ENCODE measurements at places on chromosomes 2 and 18.
A peak's percentile ranks its signal among the peaks of the same experiment; 100 is the strongest.

DNA sequence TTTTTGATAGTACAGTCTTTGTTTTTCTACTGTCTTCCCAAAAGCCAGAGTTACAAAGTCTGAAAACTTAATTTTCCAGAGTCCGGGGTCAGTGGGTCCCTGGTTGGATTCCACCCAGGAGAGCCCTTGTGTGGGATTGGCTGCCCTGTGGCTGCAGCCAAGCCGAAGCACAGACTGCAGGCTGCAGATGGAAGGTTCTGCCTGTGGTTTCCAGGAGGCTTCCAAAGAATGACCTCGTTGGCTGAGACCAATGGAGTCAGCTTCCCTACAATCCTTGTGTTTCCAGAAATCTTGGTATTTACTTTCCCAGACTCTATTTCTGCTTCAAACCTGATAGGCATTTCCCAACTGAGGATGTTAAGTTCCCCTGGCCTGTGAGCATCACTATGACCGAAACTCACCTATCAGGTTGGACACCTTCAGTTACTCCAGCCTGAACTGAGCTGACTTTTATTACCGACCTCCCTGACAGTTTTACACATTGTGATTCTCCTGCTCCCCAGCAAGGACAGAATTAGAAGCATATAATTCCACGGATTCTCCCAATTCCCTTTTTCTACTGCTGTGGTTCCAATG is 117.5 kb upstream of the CCDC68 start:
- DNase-seq: no peak

DNA sequence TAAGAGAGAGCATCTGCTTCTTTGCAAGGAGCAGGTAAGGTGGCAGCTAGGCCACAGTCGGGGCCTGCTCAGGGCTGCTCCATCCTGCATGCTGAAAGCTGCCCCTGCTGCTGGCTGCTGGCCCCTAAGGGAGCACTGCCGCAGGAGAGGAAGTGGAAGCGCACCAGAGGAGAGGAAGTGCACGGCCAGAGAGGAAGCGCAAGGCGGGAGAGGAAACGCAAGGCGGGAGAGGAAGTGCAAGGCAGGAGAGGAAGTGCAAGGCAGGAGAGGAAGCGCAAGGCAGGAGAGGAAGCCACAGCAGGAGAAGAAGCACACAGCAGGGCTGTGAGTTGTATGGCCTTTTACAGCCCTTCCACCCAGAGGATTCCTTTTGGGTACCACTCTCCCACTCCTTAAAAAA is 539.0 kb upstream of the TNP1 start:
- DNase-seq: peak; percentile 12

- no peak for DNase-seq
Observed at GRCh38 chr18:8780227-8780626, 74.9 kb downstream of the MTCL1 start.

DNA sequence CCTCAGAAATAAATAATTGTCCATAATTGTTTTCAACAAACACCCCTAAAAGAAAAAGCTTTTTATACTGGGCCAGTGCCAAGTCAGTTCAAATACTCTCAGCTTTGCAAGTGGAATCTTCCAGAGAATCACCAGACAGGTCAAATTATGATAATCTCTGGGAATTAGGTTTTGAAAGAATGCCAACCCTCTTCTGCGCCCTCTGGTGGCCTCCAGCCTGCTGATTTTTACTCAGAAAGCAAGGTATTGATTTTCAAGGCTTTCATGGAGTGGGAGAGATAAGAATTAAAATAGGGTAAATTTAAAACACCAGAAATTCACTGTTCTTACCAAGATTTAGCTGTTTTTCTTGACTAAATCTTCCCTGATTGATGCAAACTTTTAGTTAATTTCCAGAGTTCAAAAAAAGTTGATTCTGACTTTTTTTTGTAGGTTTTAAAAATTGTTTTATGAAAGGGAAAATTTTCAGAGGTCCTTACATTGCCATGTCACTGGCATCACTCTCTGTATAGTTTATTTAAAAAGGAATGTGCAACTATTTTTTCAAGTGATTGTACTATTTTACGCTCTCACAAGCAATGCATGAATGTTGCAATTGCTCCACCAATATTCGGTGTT is 282.9 kb upstream of the TNP1 start:
- peak; percentile 16 for DNase-seq

DNA sequence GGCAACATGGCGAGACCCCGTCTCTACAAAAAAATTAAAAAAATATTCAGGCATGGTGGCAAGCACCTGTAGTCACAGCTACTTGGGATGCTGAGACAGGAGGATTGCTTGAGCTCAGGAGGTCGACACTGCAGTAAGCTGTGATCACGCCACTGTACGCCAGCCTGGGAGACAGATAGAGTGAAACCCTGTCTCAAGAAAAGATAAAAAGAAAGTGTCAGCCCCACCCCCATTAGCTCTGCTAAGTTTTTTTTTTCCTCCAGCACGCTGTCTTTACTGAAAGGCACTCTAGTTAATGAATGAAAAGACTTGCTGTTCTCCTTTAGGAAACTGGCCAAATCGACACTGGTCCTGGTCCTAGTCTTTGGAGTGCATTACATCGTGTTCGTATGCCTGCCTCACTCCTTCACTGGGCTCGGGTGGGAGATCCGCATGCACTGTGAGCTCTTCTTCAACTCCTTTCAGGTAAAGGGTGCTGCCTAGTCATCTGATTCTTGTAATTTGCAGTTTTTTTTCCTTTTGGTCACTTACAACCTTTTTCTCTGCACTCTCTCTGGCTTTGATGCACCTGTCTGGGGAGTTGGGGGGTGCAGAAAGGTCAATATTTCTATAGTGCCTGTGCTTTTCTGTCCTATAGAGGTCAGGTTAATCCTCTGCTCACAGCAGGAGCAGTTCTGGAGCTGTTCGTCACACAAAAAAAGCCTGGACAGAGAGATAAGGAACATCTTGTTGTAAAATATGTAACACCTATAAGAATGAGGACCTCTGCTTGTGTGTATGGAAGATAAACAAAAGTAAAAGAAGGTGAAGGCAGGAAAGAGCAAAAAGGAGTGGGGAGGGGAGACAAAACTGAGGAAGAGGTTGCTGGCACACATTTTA is 82.3 kb downstream of the PTH2R start:
- no peak for DNase-seq

DNA sequence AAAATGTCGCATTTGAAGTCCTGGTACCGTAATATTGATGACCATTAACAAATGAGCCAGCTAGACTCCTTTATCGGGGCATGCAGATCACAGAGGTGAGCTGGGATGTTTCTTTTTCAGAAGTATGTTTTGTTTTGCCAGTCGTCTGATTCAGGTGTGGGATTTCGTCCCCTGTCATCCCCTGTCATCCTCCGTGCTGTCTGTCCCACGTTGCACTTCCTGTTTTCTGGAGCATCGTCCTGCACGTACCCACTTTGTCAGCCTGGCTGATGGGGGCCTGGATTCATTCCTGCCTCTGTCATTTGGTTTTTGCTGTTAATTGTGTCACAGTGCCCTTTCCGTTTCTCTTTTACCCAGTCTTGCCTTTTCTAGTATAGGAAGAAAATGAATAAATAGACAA is 72.8 kb downstream of the ASAP2 start:
- DNase-seq: no peak

DNA sequence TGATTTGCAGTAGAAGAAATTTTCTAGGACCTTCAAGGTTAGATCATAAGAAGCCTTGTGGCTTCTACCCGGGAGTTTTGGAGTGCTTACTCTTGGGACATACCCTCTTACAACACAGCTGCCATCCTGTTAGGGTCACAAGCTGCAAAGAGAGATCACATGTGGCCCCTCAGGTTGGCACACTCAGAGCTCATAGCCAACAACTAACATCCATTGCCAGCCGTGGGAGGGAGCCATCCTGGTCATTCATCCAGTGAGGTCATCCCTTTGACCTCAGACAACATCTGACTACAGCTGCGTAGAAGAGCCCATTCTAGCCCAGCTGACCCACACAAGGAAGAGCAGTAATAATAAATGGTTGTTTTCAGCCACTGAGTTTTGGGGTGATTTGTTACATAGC is 76.9 kb upstream of the NABP1 start:
- DNase-seq: no peak

DNA sequence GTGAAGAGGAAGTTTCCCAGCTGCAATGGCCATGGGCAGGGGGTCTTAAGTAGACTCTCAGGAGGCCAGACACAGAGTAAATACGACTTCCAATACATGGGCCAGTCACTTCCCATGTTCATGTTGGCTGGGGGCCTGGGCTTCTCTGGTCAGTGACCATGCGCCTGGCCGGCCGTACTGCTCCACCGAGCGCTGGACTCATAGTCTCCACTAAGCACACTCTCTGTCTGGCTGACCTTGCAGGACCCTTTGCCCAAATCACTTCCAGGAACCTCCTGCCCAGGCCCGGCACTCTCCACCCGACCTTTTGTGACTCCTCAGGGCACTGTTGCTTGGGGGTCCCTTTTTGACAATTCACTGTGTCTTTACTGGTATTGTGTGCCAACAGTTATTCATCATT is 69.3 kb downstream of the SOWAHC start:
- DNase-seq: no peak

DNA sequence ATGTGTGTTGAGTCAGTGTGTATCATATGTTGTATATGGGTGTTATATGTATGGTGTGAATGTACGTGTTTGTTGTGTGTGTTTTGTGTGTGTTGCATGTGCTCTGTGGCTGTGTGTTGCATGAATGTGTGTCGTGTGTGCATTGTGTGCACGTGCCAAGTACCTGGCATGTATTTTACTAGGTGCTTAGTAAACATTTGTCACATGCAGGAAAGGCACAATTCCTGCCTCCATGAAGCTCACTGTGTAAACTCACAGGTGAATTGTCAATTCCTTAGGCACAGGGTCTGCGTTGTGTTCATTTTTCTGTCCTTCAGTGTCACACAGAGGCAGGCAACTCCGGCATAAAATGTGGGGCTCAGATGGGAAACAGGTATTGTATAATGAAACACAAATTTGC is 22.3 kb upstream of the IL1R1 start:
- DNase-seq: no peak

GRCh38 chr18:13139885-13140450 is 78.6 kb upstream of the LDLRAD4 start:
- DNase-seq: no peak

- no peak for DNase-seq
Observed at GRCh38 chr2:106232638-106233349, 38.7 kb upstream of the UXS1 start.

DNA sequence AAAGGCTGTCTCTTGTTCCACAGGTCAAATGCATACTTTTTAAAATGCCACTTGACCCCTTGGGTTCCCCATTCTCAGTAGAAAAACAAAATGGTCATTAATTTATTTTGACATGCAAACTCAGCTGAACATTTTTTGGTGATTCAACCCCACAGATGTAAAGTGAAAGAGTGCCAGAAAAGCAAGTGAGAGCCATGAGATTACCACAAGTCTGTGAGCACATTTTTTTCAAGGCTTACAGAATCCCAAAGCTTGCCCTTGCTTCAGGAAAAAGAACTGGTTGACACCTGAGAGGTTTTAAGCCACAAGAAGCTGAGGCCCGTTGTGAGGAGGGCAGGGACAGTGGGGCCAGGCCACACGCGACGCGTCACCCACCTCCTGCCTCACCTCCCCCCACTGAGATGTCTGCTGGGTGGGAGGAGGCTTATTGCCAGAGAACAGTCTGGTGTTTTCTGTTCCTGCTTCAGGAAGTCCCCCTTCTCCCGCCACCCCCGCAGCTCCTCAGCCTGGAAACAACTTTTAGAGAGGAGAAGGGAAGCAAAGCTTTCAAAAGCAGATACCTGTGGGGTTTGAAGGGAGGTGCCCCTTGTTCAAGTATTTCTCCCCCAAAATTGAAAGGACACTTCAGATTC is 70.4 kb upstream of the CYP1B1 start:
- no peak for DNase-seq

DNA sequence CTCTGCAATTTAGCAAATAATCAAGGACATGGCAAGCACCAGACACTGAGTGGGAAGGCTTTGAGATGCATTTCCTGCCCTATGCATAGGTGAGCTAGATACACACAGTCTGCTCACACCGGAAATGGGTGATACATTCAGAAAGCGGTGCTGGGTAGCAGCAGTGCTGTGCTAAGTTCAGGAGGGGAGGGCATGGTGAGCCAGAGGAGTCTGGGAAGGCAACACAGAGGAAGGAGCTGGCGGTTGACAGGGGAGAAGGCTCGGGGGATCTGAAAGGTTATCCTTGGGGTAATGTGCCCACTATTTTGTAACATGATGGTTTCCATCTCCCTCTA is 57.4 kb upstream of the EPAS1 start:
- DNase-seq: peak; percentile 60

DNA sequence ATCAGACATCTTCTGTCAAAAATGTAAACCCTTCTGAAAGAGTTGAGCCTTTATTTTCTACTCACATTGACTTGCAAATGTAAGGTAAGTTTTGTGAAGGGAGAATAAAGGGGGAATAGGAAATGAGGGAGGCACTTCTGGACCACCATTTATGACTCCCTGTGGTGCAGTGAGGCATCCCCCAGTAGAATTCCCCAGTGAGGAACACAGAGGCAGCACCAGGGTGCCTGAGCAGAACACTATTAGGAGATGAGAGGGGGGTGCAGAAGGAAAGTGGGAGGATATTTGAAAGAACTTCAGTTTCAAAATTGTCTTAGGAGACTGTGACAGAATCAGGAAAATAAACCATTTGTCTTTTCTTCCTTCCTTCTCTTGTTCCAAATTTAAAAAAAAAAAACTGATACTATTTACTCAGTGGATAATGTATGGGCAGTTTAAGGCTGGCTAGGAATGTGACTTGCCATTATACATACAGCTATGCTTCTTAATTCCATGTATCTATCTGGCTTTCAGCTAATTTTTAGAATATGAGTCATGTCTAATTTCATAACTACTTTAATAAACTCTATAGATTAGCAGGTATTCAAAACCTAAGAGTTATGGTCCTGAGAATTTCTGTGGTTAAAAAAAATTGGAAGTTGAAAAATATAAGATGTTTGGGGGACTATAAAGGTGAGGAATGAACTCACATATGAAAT is 478.1 kb upstream of the CHAC2 start:
- no peak for DNase-seq

All from CD4-positive, CD25-positive, alpha-beta regulatory T cell (primary cell).